ENCODE measurements at places on chromosomes 12 and 14.
A peak's percentile ranks its signal among the peaks of the same experiment; 100 is the strongest.

DNA sequence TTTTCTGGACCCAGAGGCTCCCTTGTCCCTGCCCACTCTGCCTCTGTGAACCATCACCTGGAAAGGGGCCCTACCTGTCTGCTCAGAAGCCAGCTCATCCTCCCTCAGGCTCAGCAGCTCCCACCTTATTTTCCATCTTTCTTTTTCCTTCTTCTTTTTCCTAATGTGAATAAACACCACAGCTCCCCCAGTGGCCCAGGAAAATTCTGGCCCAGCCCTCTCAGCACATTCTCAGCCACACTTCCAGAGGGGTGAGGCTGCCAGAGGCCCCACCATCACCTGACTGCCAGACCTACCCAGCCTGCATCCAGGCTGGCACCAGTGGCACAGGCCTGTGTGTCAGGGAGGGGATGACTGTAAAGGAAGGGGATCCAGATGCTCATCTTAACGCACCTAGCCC, 23.0 kb downstream of the ZFHX2 start:
- no peak overlapping the region for H3K4me3 ChIP-seq
- H3K27me3 ChIP-seq, result no peaks in the 10 kb centered on the region
- DNase-seq, result no peak
- H3K4me1 ChIP-seq, result peaks cover 2% of the 10 kb centered on the region
- no peaks in the 10 kb centered on the region for H3K36me3 ChIP-seq

DNA sequence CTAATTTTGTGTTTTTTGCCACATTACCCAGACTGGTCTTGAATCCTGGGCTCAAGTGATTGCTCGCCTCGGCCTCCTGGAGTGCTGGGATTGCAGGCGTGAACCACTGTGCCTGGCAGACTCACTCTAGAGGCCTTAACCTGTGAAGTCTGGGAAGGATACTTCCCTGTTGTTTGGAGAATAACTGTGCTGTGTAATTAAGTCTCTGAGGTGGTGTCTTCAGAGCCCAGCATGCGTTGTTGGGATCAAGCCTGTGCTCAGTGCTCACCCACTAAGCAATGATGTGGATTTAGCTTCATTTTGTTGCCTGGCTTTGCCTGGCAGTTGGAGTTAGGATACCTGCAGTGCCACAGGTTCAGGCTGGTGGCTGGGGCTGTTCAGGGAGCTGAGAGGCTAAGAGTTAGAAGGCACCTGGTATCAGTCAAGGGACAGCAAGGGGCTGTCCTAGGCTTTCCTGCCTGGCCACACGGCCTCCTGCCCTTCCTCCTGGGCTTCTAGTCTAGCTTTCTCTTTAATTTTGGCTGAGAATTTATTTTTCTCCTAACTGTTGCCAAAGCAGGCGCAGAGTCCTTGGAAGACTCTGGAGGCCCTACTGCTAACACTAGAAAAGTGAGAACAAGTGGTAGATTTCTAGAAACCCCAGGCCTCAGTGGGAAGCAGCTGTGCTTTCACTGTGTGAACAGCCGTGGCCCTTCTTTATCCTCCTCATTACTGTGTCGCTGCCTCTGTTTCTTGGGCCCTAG, 38.5 kb downstream of the EP400 start:
- no peak overlapping the region for H3K4me3 ChIP-seq
- H3K27me3 ChIP-seq, result no peaks in the 10 kb centered on the region
- no peak overlapping the region for H3K27ac ChIP-seq
- H3K36me3 ChIP-seq, result peaks cover 75% of the 10 kb centered on the region
- no peaks in the 10 kb centered on the region for H3K4me1 ChIP-seq

- H3K27me3 ChIP-seq, result no peaks in the 10 kb centered on the region
- peaks cover 27% of the 10 kb centered on the region for H3K4me1 ChIP-seq
- peak overlapping the region; percentile 97 for H3K4me3 ChIP-seq
- DNase-seq, result peak; percentile 21
Observed at GRCh38 chr14:92040431-92041051, 682 bp upstream of the TRIP11 start.

DNA sequence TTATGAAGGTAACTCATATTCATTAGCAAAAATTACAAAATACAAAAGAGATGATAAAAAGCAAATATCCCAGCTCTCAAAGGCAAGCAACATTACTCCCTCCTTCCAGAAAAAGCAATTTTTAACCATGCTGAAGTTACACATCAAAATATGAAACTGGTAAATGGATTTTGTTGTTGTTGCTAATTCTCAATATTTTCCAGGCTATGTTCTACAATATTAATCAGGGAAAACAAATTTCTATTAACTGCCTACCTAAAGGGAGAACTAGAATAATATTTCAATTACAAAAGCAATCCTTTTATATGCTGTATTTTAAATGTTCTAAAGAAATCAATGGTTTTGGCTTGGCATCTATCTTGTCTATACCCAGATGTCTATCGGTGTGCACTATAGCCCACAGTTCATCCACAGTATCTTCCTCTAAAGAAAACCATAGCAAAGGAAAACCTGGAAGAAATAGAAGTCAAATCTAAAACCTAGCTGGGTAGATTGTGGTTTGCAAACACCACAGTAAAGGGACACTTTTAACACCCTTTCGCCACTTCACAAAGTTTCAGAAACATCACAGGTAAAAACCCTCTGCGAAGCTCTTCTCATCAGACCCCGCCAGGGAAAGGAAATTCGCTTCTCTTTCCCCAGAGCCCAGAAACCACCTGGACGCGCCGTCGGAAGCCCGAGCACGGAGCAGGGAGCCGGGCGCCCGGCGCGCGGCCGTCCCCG, 32.0 kb downstream of the TC2N start:
- H3K27me3 ChIP-seq, result peaks cover 10% of the 10 kb centered on the region
- DNase-seq, result no peak
- peaks cover 42% of the 10 kb centered on the region for H3K4me1 ChIP-seq

GRCh38 chr14:53380867-53381225, 227.7 kb upstream of the DDHD1 start:
- no peak overlapping the region for H3K27ac ChIP-seq
- H3K27me3 ChIP-seq, result no peaks in the 10 kb centered on the region
- no peaks in the 10 kb centered on the region for H3K4me1 ChIP-seq
- H3K4me3 ChIP-seq, result no peak overlapping the region
- no peaks in the 10 kb centered on the region for H3K36me3 ChIP-seq

GRCh38 chr12:13559318-13559978, 362.9 kb downstream of the EMP1 start:
- H3K4me1 ChIP-seq, result no peaks in the 10 kb centered on the region
- no peak overlapping the region for H3K27ac ChIP-seq
- H3K36me3 ChIP-seq, result no peaks in the 10 kb centered on the region
- H3K4me3 ChIP-seq, result no peak overlapping the region
- no peak for DNase-seq
- no peaks in the 10 kb centered on the region for H3K27me3 ChIP-seq

- H3K4me1 ChIP-seq, result no peaks in the 10 kb centered on the region
- no peaks in the 10 kb centered on the region for H3K27me3 ChIP-seq
- H3K27ac ChIP-seq, result no peak overlapping the region
- H3K4me3 ChIP-seq, result no peak overlapping the region
- DNase-seq, result no peak
Observed at GRCh38 chr12:131118371-131118770, 164.7 kb downstream of the ADGRD1 start.

- H3K27ac ChIP-seq, result no peak overlapping the region
- DNase-seq, result no peak
- H3K27me3 ChIP-seq, result no peaks in the 10 kb centered on the region
- peaks cover 7% of the 10 kb centered on the region for H3K4me1 ChIP-seq
- H3K4me3 ChIP-seq, result no peak overlapping the region
Observed at GRCh38 chr12:113934060-113934814, 31.9 kb downstream of the RBM19 start.

GRCh38 chr14:61656341-61656740, 39.0 kb upstream of the HIF1A start:
- peaks cover 19% of the 10 kb centered on the region for H3K36me3 ChIP-seq
- no peaks in the 10 kb centered on the region for H3K27me3 ChIP-seq
- H3K4me1 ChIP-seq, result peaks cover 51% of the 10 kb centered on the region

DNA sequence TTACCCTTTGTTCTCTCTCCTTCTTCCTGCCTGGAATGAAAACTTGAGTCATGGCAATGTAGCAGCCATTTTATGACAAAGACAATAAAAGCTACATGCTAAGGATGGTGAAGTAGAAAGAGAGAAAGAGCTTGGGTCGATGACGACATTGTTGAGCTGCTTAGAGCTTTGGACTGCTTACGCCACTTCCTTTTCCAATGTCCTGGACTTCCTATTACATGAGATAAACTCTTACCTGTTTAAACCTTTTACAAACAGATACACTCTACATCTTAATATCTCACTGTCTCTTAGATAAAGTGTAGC, 70.1 kb downstream of the PEBP1 start:
- H3K27me3 ChIP-seq, result no peaks in the 10 kb centered on the region
- peaks cover 10% of the 10 kb centered on the region for H3K36me3 ChIP-seq
- H3K4me3 ChIP-seq, result no peak overlapping the region
- peak overlapping the region; percentile 25 for H3K27ac ChIP-seq
- H3K4me1 ChIP-seq, result no peaks in the 10 kb centered on the region

DNA sequence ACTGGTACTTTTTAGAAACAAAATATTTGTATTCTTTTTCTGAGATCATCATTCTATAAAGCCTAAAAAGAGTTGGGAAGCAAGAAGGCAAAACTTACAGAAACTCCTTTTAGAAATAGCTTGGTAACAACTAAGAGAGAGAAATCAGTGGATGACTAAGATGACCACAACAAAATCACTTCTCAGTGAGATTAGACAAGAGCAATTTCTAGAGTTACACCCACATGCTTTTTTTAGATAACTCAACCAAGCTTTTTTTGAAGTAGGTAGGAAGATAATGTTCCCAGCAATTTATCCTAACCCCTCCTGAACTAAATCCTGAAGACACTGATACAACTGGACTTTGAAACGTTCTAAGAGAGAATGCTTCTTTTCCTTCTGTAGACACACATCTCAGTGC, 576.4 kb downstream of the SLC6A15 start:
- H3K4me1 ChIP-seq, result no peaks in the 10 kb centered on the region
- H3K4me3 ChIP-seq, result no peak overlapping the region
- H3K36me3 ChIP-seq, result no peaks in the 10 kb centered on the region
- no peak for DNase-seq
- no peak overlapping the region for H3K27ac ChIP-seq

GRCh38 chr12:57993834-57994233, 52.5 kb downstream of the ATP23 start:
- H3K4me3 ChIP-seq, result no peak overlapping the region
- DNase-seq, result no peak
- H3K36me3 ChIP-seq, result no peaks in the 10 kb centered on the region
- no peak overlapping the region for H3K27ac ChIP-seq
- H3K4me1 ChIP-seq, result no peaks in the 10 kb centered on the region

DNA sequence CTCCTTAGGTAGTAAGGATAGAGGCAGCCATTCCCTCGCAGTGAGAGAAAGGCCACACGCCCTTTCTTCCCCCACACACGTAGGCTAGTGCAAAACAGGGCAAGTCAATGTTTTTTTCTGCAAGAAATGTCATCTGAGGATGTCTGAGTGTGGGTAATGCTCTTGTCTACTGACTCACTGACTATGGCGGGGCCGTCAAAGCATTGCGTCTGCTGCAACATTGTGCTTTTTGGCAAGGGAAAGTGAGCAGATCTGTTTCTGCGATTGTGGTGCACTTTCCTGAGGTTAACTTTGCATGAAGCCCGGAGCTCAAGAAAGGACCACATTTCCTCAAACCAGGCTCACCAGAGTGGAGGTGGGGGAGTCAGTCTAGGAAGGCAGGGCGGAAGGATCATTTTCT, 181.6 kb upstream of the GZMB start:
- DNase-seq, result no peak
- no peaks in the 10 kb centered on the region for H3K36me3 ChIP-seq
- H3K27me3 ChIP-seq, result peaks cover 3% of the 10 kb centered on the region
- no peak overlapping the region for H3K27ac ChIP-seq
- H3K4me3 ChIP-seq, result no peak overlapping the region

GRCh38 chr14:104431929-104432541, 147.5 kb upstream of the C14orf180 start:
- H3K4me3 ChIP-seq, result no peak overlapping the region
- H3K4me1 ChIP-seq, result no peaks in the 10 kb centered on the region
- no peaks in the 10 kb centered on the region for H3K36me3 ChIP-seq
- no peak overlapping the region for H3K27ac ChIP-seq
- H3K27me3 ChIP-seq, result no peaks in the 10 kb centered on the region
- no peak for DNase-seq

DNA sequence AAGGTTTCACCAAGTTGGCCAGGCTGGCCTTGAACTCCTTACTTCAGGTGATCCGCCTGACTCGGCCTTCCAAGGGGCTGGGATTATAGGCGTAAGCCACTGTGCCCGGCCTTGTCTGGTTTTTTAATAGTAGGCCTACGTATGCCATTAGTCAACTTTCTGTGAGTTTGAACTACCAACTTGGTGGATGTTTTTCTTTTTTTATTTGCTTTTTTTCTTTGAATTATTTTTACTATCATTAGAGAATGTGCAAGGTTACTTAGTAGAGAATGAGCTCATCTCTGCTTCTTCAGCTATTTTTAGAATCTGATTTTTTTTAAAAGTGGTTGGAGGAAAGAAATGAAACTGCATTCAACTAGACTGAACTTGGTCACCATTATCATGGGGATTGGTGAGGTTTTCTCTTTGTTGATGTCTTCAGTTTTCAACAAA, 51.4 kb downstream of the HMGA2 start:
- H3K27ac ChIP-seq, result no peak overlapping the region
- no peaks in the 10 kb centered on the region for H3K4me1 ChIP-seq
- H3K4me3 ChIP-seq, result no peak overlapping the region
- no peaks in the 10 kb centered on the region for H3K36me3 ChIP-seq
- DNase-seq, result no peak

- no peaks in the 10 kb centered on the region for H3K27me3 ChIP-seq
- H3K4me3 ChIP-seq, result no peak overlapping the region
- no peaks in the 10 kb centered on the region for H3K36me3 ChIP-seq
- peaks cover 5% of the 10 kb centered on the region for H3K4me1 ChIP-seq
- DNase-seq, result no peak
- no peak overlapping the region for H3K27ac ChIP-seq
Observed at GRCh38 chr14:85793533-85793932, 263.6 kb downstream of the FLRT2 start.

DNA sequence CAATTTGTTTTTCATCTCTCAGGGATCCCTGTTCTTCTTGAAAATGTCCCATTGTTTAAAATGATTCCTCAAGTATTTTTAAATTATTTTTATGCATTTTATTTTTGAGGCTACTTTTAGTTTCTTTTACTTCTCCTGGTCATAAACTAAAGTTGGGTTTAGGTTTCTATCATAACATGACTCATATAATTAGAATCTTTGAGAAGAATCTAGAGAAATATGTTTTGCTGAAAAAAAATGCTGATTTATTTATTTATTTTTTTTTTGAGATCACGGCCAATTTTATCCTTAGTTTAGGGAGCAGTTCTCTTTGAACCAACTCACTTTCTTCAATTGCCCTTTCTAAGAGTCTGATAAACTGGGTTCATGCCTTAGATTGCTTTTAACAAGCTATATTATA, 1157.1 kb downstream of the BCL11B start:
- no peaks in the 10 kb centered on the region for H3K27me3 ChIP-seq
- H3K27ac ChIP-seq, result no peak overlapping the region
- no peaks in the 10 kb centered on the region for H3K36me3 ChIP-seq
- no peak for DNase-seq
- no peak overlapping the region for H3K4me3 ChIP-seq
- H3K4me1 ChIP-seq, result peaks cover 13% of the 10 kb centered on the region

- no peaks in the 10 kb centered on the region for H3K36me3 ChIP-seq
- no peaks in the 10 kb centered on the region for H3K4me1 ChIP-seq
- H3K4me3 ChIP-seq, result no peak overlapping the region
Observed at GRCh38 chr12:31843398-31844095, 114.7 kb upstream of the AMN1 start.

Measured in activated T-helper 2 cell treated with anti-CD3 and anti-CD28 coated beads, Interferon-gamma antibody, Interleukin-2, Interleukin-4, amounts not matched to agents 10 μg/mL and 5 μg/mL and 100 μg/mL, durations not matched to agents 14 hours and 24 hours and 36 hours (primary cell).